Activated CD8-positive, alpha-beta memory T cell treated with anti-CD3 and anti-CD28 coated beads for 24 hours (primary cell): ENCODE measurements at places on chromosomes 4 and X.

DNA sequence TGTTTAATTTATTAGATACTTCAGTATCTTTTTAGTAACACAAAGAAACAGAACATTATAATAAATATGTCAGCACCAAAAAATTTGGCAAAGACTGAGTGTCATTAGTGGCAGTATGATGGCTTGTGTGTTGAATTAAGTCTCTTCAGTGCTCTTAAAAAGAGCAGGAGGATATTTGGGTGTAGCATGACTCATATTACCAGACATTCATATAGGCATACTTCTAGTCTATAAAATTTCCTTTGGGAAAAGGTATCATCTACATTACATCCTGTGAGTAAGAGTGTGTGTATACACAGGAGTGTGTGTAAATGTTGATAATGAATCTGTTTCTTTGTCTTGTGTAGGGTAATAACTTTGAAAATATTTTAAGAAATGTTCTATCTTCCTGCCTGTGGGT lies 135.7 kb downstream of the CNKSR2 start:
- DNase-seq = no peak

DNA sequence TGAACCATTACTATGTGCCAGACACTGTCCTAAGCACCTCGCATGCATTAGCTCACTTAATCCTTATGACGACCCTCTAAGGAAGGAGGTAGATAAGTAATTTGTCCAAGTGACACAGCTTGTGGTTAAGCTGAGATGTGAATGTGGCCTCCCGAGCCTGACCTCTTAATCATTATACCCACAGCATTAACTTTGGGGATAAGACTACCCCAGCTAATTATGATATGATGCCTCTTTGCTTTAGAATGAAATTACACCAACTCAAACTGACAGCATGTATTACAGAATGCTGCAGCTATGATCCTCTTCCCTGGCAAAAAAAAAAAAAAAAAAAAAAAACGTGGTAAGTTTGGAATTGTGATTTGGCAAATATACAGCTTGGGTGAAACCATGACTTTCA lies 53.5 kb downstream of the APBB2 start:
- no peak for DNase-seq

DNA sequence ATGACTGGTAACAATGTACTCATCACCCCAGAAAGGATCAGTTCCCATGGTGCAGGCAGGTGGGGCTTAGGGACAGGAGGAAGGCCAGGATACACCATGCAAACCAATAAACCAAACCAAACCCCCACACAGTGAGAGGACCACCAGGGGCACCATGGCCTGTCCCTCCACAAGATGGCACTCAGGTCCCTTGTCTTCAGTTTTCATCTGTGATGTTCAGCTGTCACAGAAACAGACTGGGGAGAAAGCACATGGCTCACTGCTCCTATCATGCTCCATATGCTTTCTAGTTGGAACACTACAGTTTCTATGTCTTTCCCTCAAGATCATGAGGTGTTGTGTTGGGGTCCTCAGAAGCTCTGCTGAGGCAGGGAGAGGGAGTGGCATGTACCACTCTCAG lies 10.1 kb downstream of the HS3ST1 start:
- peak; percentile 60 for DNase-seq

DNA sequence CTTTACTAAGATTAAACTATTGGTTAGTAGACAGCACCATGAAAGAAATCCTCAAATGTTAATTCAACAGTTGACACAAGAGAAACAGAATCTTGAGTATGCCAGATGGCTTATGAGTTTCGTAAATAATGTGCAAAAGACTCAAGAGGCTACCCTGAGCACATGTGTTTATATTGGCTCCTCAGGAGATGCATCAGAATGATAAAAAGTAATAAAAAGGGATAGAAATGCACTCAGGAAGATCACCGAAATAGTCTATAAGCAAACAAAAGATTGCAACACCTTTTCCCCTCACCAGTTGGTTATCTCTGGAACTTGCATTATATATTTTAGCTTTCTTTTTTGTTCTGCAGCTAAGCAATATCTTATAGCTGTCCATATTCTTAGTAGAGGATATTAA lies 84.4 kb downstream of the SCFD2 start:
- no peak for DNase-seq

DNA sequence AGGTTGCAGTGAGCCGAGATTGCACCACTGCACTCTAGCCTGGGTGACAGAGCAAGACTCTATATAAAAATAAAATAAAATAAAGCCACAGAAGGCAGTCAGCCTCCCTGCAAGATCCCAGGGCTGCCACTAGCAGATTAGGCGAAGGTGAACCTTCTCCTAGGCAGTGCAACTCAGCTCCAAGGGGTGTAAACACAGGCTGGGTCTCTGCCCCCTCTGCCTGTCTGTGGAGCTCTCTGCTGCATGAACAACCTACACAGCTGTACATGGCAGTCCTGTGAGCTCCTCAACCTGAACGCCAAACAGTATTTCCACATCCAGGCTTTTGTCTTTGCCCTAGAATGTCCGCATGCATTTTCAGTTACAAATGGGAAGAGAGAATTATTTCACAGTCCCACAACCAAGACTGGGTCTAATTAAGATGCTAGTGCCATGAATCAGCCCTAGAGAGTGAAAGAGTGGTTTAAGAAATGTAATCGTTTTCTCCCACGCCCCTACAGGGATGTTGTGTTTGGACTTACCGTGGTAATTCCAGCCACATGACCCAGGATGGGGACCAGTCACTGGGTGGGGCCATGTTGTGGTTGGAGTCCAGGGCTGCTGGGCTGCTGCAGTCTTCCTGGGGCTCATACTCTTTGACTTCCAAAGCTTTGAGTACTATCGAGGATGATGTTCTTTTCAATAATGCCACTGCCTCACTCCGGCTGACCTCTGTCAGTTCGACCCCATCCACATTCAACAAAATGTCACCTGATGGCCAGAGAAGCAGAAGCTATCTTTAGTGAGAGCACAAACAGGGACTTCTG lies 99.0 kb downstream of the FIP1L1 start:
- no peak for DNase-seq

DNA sequence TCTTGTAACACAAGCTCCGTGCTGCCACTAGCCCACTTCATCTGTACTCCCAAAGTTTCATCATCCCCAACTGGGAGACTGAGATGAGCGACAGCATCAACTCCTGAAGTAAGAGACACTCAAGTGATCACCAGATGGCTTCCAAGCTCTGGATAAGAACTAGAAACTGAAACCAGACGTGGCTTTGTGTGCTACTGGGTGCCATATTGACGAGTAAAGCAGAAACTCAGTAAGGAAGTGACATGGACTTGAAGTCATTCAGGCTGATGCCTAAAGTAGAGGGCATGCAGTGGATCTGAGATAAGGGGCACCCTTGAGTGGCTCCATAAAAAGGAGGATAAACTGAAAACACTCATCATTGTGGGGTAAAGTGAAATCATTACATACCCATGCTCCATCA lies 72.4 kb downstream of the PCYT1B start:
- DNase-seq = no peak

DNA sequence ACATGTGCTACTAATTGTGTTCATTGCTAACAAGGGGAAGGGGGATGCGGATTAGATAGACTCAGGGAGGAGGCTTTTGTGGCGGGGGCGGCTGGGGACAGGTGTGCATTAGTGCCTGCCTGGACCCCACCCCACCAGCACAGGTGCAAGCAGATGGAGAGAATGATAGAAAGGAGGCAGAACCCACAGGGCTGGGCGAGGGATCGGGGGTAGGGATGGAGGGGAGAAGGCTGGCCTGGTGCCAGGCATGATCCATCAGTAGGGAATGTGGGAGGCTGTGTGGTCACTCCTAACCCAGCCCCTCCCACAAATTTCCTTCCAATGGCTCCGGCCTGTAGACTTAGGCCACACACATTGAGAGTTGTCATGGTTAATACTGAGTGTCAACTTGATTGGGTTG lies 30.5 kb upstream of the CRMP1 start:
- no peak for DNase-seq
